ENCODE measurements at places on chromosomes 2 and 18.

- peak; percentile 67 for DNase-seq
Measured at GRCh38 chr18:49819823-49820671, 6.7 kb upstream of the ACAA2 start.

GRCh38 chr2:15253247-15253646 is 307.9 kb downstream of the NBAS start:
- DNase-seq = no peak

- no peak for DNase-seq
Measured at GRCh38 chr2:169659320-169659719, 34.9 kb downstream of the CFAP210 start.

DNA sequence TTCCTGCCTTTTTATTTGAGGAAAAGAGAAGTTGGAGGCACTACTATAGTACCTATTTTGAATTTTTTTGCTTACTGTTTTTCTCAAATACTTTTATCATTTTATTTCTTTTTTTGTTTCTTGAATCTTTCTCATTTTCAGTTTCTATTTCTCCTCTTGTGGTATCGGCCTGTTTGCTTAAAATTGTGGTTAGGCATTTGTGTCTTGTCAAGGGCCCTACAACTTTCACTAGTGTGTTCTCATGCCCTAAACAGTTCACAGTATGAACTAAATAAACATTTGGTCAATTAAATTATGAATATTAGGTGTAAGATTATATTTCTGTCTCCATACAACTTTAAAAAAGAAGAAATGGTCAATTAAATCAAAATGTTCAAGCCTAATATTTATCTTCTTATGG is 613.5 kb downstream of the MBD2 start:
- no peak for DNase-seq

DNA sequence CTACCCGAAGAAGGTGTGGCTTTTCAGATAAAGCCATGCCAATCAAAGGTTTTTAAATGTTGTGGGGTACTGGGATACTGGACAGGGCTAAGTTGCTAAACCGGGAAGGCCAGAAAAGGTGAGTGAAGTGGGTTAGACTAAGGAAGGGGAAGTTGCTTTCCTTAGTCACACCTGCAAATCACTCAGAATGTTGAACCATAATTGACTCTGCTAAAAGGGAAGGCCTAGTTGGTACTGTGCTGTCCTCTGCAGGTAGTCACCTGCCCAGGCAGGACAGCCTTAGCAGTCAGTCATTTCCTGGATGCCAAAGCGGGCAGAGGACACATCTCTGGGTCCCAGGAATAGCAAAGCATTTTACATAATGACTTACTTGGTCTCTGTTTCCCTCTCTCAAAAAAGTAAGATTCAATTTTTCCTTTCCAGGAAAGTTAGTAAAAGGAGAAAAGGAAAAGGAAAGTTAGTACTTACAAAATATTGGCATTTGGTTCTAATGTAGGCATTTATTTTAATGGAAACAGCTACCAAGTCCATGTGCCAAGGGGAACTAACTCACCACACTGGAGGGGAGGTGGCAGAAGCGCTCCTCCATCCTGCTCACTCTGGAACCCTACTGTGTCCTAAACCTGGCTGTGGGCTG is 60.3 kb downstream of the RFTN2 start:
- no peak for DNase-seq

GRCh38 chr2:217928324-217929181 is 74.2 kb downstream of the TNS1 start:
- no peak for DNase-seq

- DNase-seq = no peak
Measured at GRCh38 chr2:107222466-107222865, 336.5 kb upstream of the ST6GAL2 start.

DNA sequence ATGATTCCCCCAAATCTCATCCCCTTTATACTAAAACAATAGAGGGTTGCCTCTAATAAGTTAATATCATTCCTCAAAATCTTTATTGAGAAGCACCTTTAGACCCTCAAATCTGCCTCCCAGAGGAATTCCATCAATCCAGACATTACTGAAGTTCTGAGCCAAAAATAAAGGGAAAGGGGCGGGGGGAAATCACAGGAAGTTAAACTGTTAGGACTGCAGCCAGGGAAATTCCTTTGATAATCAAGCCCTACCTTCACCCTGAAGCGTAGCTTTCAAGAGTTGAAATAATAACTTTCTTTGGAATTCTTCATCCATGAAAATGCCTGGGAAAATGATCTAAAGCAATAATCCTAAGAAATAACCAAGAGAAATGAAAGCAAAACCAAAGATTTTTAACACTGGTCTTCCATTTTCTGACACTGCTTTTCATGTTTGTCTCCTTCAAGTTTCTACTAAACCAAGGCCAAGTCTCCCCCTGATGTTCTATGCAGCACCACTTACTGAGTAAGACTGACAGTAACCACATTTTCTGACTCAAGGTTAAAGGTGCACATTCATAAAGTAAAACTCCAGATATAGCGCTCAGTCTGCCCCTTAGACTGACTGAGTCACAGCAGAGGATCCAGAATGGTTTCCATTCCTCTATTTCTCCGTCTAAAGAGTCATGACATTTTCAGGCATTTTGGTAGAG is 78.2 kb downstream of the TCF4 start:
- DNase-seq = no peak

DNA sequence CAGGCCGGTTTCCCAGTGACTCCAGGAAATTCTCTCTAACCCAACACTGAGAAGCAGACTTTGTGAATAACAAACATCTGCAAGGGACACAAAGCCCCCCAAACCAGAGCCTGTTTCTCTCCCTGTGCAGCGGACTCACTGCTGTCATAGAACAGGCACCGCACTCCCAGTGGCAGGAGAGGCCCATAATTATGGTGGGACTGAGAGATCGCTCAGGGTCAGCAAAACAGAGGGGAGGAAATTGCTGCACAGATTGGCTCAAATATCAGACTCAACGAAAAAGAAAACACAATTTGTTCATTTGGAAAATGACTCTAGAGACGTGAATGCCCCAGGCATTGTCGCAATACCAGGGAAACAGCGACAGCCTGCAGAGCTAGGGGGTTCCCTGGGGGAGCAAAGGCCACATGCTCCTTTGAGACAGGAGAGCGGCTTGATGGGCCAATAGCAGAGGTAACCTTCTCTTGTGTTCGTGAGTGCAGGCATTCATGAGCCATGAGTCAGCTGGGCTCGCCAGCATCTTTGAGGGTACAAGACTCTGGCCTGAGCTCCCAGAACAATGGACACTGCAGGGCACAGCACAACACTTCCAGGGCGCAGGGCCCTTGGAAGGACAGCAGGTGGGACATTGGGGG is 143.3 kb upstream of the KLHL29 start:
- no peak for DNase-seq

DNA sequence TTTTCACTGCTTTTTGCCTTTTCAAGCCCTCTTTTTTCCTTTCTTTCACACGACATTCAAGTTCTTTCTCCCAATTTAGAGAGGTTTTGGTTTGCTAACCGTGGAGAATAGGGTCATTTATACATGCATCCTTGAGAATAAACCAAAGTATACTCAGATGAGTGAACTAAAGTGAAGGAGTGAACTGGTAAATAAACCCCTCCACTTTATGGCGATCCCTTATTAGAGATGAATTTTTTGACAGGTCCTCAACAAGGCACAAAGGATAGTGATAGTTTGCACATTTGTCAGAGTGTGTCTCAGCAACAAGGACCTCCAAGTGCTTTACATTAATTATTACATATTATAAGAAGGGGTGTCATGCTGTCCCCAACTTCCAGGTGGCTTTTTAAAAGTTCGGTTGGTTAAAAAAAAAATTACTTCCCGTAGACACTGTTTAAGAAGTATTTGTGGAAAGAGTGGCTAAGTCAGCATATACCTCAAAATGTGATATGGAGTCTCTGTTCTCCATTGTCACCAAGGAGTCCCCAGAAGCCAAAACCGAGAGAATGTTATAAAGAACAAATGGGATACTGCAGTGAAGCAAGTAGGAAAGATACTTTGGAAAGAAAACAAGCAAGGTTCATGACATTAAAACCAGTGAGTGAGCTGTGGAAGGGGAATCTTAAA is 1.7 kb upstream of the SLC40A1 start:
- DNase-seq = no peak

DNA sequence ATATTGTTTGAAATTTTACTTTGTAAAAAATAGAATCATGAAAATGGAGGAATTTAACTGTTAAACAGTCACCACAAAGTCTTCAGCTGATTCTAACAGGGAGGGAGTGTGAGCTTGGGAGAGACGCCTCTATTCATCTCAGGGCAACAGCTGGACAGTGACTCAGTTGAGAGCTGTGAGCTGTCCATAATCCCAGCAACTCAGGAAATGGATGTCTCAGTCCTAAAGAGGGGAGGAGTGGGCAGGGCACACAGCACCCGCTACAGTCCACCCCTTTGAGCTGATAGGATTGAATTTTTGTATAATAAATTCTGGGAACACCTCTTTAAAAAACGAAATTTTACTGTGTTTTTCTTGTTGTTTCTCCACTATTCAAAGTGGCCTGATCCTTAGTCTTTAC is 255.1 kb upstream of the THUMPD2 start:
- no peak for DNase-seq

DNA sequence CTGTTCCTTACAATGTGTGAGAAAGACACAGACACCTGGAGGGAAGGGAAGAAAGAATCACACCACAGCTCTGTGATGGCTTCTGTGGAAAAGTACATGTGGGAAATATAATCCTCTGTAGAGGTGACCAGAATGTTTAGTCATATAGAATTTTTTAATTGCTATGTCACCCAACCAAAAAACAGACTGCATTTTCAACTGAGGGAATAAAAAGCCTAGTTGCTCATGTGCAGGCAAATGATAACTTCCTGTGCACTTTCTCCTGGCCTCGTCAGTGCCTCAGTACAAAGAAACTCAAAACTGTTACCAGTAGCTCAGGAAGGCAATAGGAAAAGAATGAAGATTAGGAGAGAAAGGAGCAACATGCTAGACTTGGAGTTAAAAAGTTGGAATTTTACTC is 326.8 kb downstream of the OSR1 start:
- no peak for DNase-seq

DNA sequence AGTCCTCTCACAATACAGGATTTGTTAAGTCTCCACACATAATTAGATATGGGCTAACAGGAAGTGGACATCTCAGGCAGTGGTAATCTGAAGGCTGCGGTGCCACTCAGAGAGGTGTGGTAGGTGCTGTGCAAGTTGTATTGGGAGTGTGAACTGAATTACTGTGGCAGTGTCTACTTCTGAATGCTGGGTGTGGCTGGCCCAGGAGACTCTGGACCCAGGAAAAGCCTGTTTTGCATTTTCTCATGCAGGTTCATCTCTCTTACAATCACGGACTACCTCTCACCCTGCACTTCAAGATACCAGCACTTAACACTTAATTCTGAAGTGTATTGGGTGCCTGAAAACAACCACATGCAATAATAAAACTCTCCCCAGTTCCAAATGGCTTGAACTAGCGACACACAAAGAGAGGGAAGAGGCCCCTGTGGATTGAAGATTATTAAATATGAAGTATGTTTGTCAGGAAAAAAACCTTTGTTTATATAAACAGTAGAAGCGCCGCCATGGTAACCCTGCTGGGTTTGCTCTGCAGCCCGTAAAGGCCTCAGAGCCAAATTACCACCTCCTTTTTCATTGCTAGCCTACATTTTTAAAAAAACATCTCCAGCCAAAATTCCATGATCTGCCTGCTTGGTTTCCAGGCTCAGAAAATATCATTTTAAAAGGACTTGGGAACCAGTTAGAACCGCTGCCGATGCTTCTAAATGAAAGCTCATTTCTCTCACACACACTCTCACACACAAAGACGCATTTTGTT is 77.5 kb downstream of the GFPT1 start:
- DNase-seq = no peak

DNA sequence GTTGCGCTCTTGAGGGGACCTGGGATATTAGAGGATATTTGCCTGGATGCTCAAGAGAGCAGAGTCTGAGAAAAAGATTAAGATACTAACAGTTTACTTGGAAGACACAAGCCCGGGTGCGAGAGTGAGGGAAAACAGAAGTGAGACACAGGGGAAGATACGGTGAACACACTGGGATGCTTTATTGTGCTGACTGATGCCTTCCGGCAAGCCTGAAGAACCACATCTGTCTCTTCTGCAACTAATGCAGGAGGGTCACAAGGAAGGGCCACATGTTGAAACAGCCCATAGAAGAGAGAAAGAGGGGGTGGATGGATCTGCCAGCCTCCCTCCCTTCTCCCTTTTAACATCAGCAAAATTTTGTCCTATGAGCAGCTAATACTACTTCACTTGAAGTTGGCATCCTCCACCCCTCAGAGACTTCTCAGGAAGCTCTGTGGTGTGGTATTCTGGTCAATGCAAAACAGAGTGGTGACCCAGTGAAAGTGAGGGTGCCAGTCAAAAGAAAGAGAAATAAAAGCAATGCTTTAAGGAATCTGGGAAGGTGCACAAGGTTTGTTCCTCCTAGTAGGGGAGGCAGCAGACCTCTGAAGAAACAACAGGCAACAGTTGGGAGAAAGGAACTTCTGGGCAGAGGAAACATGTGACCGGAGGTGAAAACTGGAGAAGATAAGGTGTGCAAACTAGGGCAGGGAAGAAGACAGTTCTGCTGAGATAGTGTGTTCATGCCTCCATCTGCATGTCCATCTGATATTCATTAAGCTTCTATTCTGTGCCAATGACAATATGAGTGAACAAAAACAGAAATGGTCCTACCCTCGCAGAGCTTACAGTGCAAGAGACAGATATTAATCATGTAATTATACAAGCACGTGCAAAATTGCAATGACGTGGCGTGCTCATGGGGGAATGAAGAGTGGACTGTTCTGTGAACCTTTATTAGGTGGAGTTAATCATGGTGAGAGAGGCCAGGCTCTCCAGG is 107.1 kb downstream of the LYPD6B start:
- DNase-seq = no peak

GRCh38 chr2:52936029-52936428 is 831.6 kb upstream of the CHAC2 start:
- DNase-seq = no peak

- DNase-seq = no peak
Measured at GRCh38 chr2:28833740-28834470, 23.3 kb downstream of the SPDYA start.

DNA sequence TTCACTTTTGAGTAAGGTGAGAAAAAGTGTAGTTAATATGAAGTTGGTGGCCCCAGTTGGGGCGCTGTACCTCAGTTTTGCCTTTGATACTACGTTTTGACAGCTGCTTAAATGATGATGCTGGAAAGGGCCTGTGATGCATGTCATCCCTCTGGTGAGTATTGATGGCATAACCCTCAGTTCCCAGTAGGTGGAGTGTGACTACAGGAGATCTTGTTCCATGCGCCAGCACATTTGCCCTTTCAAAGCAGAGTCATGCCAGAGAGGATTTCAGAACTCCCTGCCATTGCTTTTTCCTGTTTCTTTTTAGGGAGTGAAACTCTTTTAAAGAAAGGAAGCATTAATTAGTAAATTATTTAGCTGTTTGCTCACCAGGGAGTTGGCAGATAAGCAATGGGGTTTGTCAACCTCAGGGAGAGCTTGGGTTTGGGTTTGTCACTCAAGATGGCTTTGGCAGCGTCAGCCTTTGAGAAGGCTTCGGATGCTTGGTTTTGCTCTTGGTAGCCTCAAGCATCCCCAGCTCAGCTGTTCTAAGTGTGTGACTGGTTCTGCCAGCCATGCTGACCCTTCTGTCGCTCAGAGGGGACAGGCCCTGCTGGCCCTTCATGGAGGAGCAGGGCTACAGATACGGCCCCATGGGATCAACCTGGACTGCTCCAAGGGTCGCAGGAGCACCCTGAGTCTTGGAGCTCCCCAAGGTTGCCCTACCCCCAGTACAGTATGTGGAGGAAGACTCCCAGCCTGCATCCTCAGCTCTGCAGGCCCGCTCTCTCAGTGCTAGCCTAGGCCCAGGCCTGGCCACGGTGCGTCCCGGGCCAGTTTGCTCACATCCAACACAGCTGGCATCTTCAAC is 29.1 kb downstream of the ARMC9 start:
- peak; percentile 64 for DNase-seq

- DNase-seq = no peak
Measured at GRCh38 chr2:885230-886071, 65.2 kb upstream of the SNTG2 start.
